ENCODE measurements at places on chromosomes 16 and 17.

DNA sequence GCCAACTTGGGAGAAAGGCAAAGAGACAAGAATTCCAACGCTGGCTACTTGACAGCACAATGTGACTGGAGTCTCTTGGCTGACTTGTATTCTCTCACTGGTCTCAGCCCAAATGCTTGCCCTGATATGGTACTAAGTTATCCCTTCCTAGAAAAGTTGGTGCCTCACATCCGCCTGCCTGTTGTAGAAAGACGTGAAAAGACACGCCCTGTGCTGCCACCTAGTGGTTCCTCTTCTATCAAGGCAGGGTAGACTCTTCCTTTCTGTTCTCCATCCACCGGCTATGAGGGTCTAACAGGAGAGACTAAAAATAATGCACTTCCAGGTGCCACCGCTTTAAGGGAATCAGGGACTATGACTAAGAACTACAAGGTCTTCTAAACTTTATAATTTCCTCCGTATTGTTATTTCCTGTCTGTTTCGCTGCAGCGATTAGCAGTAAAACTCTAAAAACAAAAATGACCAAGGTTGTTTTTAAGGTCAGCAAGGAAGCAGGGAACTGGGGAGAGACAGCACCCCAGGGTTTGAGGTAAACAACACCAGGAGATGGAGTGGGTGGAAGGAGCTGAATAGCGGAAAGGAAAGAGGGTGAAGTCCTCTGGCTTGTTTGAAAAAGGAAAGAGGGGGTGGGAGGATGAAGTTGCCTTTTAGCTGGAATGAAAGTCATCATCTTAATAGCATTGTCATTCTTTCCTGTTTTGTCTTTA is 109.5 kb downstream of the YPEL2 start:
- peak; percentile 80 for DNase-seq

- no peak for DNase-seq
Measured at GRCh38 chr16:66418165-66418962, 8.7 kb upstream of the BEAN1 start.

DNA sequence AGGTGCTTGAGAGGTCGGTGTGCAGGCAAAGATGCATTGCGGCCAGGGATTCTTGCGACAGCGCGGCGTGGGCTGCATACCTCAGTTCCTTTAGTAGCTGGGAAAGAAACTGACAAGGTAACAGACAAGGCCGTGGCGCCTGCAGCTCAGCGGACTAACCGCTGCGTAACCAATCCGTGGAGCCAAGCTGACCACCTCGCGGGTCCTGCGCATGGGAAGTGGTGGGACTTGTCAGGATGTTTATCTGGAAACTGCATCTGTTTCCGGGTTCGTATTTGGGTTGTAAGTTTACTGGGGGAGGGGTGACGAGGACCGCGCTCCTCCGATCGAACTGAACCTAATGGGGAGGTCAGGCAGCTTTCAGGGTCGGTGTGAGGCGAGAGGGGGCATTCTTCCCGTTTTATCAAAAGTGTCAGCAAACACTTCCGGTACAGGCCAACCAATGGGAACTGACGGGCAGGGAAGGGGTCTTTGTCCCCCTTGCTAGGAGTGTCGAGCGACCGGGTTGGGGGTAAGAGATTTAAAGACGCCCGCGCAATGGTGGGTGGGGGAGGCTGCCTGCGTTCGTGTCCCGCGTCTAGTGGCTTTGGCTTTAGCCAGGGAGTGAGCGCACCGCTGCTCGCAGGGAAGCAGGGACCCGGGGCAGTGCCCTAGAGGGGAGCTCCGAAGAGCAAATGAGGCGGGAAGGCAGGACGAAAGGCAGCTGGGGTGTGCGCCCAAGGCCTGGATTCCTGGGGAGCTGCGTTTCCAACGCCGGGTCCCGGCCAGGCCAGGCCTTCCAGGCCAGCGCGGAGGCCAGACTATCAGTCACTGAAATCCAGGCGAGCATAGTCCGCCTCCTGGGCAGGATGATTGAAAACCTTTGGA is 7.0 kb downstream of the IRX6 start:
- DNase-seq = no peak

DNA sequence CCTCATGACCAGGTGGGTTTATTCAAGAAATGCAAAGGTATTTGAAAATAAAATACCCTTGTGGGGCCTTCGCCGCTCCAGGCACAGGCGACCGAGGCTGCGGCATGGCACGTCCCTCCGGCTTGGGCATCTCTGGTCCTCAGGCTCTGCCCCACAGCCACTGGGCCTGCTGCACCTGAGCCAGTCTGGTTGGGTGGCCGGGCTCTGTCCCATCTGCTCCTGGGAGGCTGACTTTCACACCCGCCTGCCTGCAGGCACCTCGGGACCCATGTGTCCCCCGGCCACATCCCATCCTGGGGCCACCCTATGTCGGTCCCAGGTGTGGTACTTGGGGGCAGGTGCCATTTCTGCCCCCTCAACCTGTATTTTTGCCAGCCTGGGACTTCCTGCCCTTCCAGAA is 20.9 kb downstream of the OSBPL7 start:
- DNase-seq = no peak

- DNase-seq = no peak
Measured at GRCh38 chr17:41304091-41304490, 1.4 kb upstream of the KRTAP29-1 start.

- DNase-seq = no peak
Measured at GRCh38 chr16:35187665-35188225, 1728.3 kb downstream of the TP53TG3F start.

DNA sequence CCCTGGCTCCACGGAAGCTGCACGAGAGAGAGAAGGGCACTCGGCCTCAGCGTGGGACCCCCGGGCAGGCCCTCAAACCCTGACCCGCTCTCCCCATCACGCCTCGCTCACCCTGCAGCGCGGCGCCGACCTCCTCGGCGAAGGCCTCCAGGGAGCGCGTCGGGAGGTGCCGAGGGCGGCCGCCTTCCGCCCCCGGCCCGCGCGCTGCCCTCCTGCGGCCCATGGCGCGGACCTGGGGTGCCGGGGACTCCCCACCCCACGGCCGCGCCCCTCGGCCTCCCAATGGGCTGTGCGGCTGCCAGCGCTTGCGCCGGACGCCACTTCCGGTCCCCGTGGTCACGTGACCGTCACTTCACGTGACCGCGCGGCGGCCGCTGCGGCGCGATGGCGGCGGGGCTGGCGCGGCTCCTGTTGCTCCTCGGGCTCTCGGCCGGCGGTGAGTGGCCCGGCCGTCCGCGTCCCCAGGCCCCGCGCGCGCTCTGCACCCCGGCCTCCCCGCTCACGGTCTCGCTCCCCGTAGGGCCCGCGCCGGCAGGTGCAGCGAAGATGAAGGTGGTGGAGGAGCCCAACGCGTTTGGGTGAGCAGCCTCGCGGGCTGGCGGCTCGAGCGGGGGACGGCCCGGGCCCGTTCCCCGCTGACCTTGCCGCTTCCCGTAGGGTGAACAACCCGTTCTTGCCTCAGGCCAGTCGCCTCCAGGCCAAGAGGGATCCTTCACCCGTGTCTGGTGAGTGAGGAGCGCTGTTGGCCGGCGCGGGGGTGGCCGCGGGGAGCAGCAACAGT is at the start of the genes GNPTG and TSR3:
GNPTG (plus strand) TSS at position 350 of the 781 bp plus-strand sequence; CDS start at position 385, 35 bp downstream.
TSR3 (minus strand) TSS at position 297 of the 781 bp plus-strand sequence; CDS start at position 223, 74 bp downstream.
- peak; percentile 84 for DNase-seq

DNA sequence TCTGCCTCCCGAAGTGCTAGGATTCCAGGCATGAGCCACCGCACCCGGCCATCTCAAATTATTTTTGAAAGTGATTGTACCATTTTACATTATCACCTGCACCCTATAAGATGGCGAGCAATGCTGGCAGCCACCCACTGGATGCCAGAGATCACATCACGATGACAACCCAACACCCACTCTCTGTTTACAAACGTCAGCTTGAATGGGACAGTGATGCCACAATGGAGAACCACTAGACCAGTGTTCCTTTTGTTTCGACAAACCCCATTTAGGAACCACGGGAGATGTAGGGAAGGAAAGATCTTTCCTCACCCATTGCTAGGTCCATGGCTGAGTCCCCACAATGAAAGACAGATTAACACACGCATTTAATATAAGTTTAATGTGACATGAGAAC is 20.1 kb upstream of the HAPSTR1 start:
- DNase-seq = no peak

DNA sequence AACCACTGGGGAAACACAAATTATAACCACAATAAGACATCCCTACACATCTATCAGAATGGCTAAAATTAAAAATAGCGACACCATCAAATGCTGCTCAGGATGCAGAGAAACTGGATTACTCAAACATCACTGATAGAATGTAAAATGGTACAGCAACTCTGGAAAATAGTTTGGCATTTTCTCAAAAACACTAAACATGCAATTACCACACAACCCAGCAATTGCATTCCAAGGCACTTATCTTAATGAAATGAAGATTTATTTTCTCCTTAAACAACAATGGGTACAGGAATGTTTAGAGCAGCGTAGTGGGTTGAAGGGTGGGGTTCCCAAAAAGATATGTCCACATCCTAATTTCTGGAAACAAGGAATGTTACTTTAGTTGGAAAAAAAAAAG is 309.0 kb upstream of the PMFBP1 start:
- DNase-seq = no peak

GRCh38 chr17:42436391-42436790 is 13.3 kb upstream of the CAVIN1 start:
- no peak for DNase-seq

GRCh38 chr17:67515490-67516083 is 138.5 kb downstream of the PITPNC1 start:
- DNase-seq = no peak

- no peak for DNase-seq
Measured at GRCh38 chr16:14600164-14600563, 29.9 kb downstream of the PARN start.

DNA sequence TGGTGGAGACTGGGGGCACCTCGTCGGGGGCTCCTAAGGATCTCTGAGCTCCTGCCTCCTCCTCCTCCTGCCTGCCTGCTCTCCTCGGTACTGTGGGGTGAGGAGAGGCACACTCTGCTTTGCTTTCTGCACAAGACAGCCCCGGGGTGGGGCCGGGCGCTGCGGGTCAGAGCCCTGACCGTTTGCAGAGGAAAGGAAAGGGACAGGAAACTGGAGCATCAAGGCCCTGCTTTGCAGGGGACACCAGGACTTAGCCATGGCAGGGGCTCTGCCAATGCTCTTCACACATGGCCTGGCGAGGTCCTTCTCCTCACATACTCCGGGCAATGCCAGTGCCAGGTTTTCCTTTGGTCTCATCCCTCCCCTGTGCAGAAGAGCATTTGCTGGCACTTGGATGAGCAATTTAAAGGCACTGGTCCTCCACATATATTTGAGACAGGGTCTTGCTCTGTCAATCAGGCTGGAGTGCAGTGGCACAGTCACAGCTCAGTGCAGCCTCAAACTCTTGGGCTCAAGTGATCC is 23.8 kb upstream of the DOC2B start:
- DNase-seq = no peak

GRCh38 chr17:65359016-65359415 is 202.4 kb downstream of the AXIN2 start:
- peak; percentile 6 for DNase-seq

DNA sequence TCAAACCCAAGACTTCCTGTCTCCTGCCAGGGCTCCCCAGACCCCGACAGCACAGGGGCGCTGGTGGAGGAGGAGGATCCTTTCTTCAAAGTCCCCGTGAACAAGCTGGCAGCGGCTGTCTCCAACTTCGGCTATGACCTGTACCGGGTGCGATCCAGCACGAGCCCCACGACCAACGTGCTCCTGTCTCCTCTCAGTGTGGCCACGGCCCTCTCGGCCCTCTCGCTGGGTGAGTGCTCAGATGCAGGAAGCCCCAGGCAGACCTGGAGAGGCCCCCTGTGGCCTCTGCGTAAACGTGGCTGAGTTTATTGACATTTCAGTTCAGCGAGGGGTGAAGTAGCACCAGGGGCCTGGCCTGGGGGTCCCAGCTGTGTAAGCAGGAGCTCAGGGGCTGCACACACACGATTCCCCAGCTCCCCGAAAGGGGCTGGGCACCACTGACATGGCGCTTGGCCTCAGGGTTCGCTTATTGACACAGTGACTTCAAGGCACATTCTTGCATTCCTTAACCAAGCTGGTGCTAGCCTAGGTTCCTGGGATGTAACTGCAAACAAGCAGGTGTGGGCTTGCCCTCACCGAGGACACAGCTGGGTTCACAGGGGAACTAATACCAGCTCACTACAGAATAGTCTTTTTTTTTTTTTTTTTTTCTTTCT is 8.1 kb downstream of the SERPINF1 start:
- no peak for DNase-seq

DNA sequence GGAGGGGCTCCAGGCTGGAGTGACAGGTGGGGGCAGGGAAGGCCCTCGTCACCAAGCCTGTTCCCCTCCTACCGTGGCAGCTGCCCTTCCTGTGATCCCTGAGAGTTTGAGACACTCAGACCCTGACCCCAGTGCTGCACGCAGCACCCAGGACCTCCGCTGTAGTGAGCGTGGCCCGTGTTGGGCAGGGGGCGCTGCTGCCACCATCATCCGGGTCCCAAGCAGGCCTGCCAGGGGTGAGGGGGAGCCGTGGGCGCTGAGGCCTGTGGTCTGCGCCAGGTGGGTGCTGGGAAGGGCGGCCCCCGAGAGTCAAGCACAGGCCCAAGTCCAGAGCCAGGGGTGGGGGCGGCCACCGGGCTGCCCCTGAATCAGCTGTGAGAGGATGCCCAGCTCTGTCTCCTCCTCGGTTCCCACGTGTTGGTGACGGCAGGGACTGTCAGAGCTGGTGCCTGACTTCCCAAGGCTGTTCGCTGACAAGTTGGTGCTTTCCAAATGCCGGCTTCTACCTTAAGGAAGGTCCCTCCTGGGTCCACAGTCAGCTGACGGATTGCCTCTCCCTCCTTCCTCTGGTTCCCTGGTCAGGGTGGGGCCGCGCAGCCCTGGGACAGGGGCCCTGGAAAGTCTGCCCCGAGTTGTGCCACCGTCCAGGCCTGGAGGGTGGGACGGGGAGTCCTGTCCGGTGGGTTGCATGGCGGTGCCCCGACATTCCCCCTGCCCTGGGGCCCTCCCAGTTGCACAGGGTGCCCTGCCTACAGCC is 31.1 kb downstream of the TPSG1 start:
- no peak for DNase-seq

DNA sequence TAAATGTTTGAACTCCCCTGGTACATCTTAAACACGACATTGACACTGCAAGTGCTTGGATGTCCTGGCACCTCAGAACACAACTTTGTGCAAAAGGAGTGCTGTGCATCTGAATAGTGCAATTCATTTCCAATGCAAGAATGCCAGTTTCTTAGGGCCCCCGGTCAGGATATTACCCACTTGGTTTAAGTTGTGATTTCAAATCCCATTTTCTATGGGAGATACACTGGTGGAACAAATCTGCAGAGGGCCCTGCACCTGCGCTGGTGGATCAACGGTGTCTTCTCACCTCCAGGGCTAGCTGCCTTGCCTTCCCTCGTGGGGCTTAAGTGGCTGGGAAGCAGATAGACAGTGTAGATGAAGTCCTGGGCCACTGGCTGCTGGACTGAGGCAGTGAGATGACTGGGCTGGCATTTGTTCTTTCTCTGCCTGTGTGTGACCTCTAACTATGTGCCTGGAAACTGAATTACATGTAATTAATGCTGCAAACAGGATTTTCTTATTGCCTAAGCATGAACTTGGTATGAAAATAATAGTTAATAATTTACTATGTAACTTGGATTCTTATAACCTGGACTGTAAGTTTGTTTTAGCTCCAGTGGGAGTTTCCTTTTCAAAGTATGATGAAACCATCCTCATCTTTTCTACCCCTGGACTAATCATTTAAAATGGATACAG is 20.9 kb downstream of the HAPSTR1 start:
- DNase-seq = no peak

Data from stimulated activated CD4-positive, alpha-beta T cell treated with anti-CD3 and anti-CD28 coated beads, Interleukin-4, amount 100 ng/mL, for 1 hour (primary cell).